Fibroblast of the aortic adventitia (primary cell): ENCODE measurements at places on chromosomes 2 and 18. TPM values are rescaled to one million over a fixed set of nuclear protein-coding genes. Genes with fewer than 3 reads are reported as not detected.

DNA sequence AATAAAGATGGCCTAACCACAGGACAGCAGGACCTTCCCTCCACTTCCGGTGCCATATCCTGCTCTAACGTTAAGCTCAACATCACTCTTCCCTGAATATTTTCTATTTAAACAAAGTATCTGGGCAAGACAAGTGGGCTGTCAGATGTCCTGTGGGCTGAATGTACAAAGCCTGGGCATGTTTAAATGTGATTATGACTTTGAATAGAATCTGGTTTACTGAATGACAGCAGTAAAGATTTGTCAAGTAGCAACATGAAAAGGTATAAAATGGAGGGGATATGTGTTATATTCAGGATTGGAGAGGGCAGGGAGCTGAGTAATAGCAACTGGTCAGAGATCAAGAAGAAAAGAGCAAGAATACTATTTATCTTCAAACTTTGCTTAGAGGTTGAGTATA, 540.9 kb downstream of the NRXN1 start:
- no peak for DNase-seq

DNA sequence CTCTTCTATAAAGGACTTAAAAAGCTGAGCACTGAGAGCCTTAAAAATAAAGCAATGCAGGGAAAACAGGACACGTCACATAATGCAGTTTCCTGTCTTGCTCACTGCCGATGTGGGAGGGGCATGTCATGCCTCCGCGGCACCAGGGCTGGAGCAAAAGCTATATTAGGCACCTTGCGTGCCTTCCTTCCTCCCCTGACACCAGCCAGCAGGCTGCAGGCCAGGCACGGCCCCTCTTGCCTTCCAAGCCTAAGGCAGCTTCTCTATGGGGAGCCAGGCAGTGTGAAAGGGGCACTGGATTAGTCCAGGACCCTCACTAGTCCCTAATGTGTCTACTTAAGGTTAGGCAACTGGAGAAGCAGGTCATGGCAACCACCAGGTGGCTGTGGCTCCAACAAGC, 26.3 kb downstream of the MRPL35 start:
- peak; percentile 63 for DNase-seq

Gene APOB
- total RNA-seq: under 0.01 TPM in 1 of 2 replicates, not detected in the other

DNA sequence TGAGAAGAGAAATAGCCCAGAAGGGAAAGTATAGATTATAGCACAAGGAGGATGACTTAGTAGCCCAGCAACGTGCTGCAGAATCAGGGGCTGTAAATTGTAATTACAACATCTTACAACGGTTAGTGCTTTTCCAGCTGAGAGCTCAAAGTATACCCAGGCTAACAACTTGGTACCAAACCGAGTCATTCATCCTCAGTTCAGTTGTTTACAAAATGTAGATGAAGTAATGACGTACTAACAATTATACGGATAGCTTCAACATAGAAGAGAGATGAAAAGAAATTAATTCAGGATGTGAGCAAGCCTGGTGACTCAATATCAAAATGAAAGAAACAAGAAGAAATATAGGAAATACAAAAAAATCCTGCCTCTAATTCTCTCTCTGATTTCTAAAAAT, 99.2 kb downstream of the DYNAP start:
- DNase-seq: peak; percentile 33

- no peak for DNase-seq
These were observed 48.0 kb downstream of the TRABD2A start for GRCh38 chr2:84832772-84833461.

Gene MEP1B
- total RNA-seq: not detected in 2 replicates

DNA sequence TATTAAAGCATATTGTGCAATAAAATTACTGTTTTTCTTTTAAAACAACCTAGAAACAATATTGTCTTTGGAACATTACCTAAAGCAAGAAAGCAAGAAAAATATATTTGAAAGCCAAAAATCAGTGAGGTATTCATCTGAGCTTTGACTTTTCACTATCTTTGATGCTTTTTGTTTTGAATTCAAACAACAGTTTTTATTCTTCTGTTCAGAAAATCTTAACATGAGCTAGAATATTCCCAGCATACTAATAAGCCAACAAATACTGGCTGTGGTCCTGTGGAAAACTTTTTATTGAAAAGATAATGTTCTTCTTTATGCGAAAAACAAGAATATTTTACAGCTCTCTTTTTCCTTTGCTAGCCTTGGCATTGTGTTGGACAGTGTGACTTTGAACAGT, 19.8 kb downstream of the FAM171B start:
- DNase-seq: peak; percentile 15

Gene KHK
- total RNA-seq: 1.7 and 2.3 TPM in 2 replicates

GRCh38 chr2:241673797-241674725, 12.6 kb downstream of the DTYMK start:
- no peak for DNase-seq

- no peak for DNase-seq
These were observed 315.6 kb downstream of the LPIN1 start for GRCh38 chr2:12062053-12062395.

Gene C2orf69
- 6.7 and 22.2 TPM in 2 replicates for total RNA-seq

GRCh38 chr2:101843471-101843870, 146.0 kb downstream of the MAP4K4 start:
- DNase-seq: no peak

Gene UGT1A3
- not detected in 2 replicates for total RNA-seq
